NCI-H345 (cell line): ENCODE measurements at places on chromosomes 11 and 22.

GRCh38 chr11:27255447-27255828, 107.6 kb downstream of the CCDC34 start:
- no peak for DNase-seq

DNA sequence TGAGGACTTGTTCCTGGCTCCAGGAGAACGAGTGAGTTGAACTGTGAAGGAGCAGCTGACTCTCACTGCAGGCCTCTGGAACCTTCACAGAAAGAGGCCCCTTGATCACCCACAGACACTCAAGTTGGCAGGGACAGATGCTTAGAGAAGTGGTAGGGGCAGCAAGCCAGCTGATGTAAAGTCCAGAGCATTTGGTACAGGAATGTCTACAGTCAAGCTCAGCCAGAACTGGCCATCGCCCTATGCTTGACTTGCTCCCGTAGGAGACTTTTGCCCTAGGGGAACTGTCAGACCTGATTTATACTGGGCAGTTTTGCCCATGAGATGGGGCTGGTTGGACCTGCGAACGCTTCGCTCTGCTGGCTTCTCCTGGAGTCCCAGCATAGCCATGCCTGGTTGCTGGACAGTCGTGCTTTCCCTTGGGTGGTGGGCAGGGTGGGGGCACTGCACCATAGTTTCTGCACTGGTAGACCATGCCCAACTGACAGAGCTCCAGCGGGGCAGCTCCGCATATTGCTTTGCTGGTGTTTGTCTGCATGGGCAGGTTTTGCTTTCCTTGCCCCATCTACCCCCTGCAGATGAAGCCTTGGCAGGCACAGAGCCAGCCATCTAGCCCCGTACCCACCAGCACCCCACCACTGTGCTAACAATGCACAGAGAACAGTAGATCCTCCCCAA, 977.7 kb downstream of the JRKL start:
- no peak for DNase-seq

GRCh38 chr11:45647786-45648185, 17.6 kb downstream of the CHST1 start:
- DNase-seq = no peak

DNA sequence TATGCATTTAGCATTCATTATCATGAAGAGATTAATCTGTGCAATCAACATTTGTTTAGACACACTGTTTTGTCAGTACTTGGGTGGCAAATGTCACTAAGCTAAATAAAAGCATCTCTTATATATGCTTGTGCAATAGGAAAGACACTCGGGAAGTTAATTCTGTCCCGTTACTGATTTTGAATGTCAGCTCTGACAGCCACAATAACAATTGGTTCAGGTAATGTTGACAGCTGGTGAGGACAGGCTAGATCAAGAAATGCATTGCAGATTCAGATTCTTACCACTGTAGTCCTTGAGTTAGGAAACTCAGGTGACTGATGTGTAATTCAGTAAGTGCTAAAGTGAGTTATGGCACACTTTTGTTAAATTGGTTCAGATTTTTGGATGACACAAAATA, 523.8 kb upstream of the FAT3 start:
- DNase-seq = no peak

- DNase-seq = no peak
These were observed 127.9 kb downstream of the BUD13 start for GRCh38 chr11:116644941-116645305.

DNA sequence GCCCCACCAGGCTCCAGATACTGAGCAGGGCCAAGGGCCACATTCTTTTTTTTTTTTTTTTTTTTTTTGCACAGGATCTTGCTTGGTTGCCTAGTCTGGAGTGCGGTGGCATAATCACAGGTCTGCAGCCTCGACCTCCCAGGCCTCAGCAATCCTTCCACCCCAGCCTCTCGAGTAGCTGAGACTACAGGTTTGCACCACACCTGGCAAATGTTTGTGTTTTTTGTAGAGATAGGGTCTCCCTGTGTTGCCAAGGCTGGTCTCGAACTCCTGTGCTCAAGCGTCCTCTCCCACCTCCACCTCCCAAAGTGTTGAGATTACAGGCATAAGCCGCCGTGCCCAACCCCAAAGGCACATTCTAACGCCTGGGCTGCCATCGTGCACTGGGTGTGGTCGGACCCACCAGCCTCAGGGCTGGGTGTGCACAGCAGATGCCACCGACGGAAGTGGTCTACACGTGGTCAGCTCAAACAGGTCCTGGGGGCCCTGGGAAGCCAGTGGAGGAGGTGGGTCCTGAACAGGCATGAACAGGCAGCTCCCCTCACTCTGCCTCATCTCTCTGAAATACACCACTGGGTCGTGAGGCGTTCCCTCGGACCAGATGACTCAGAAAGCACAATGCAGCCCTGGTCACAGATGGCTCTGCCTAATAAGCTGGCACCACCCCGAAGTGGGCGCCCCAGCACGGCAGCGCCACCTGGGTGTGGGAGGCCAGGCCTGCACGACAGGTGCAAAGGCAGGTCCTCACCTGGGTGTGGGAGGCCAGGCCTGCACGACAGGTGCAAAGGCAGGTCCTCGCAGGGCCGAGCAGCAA, 5.1 kb upstream of the B4GALNT4 start:
- DNase-seq = peak; percentile 74

DNA sequence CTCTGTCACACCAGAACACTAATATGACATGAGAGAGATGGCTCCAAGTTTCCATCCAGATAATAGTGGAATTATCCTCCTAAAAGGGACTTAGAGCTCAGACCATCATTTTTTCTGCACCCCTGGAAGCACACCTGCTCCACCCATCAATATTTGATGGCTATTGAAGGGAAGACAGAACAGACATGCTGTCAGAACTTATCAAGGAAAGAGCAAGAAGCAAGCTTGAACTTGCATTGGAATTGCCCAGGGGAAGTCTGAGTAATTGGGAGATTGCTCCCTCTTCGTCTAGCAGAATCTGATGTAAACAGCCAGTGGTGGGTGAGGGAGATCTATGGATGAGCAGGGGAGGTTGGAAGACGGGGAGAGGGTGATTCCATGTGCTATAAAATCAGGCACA, 874.4 kb upstream of the TENM4 start:
- DNase-seq = no peak

GRCh38 chr11:72606748-72607468, 67.3 kb downstream of the PDE2A start:
- no peak for DNase-seq

GRCh38 chr11:111573821-111574249, 28.4 kb upstream of the SIK2 start:
- DNase-seq = no peak

DNA sequence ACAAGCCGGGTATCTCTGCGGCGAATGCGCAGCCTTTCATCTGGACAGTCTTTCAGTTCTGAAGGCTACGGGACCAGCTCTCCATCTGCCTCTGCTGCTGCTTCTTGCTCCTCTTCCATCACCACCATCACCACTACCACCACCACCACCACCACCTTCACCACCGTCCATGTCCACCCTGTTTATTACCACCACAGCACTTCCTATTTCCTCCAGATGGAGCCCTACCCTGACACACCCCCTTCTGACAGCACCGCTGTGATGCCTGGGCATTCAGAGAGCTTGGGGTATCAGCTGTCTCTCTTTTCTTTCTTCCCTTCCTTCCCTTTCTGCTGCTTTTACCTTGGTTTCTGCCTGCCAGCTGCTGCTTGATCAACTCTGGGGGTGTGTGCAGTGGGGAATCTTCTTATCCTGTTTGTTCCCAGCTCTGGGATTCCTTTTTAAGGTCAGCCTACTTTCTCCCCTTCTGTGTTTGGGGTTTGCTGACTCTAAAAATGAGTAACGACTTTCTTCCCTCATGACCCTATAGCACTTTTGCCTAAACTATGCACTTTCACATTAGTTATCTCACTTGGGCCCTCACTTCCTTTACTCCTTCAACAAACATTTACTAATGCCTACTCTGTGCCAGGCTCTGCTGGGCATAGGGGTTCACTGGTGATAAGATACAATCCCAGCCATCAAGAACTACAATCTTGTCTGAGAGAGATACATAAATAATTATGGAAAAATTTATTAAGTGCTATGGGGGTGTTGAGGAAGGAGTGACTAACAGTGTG, 7.8 kb upstream of the RRM1 start:
- no peak for DNase-seq

- no peak for DNase-seq
These were observed 4.7 kb downstream of the SLC22A8 start for GRCh38 chr11:63010934-63011439.

DNA sequence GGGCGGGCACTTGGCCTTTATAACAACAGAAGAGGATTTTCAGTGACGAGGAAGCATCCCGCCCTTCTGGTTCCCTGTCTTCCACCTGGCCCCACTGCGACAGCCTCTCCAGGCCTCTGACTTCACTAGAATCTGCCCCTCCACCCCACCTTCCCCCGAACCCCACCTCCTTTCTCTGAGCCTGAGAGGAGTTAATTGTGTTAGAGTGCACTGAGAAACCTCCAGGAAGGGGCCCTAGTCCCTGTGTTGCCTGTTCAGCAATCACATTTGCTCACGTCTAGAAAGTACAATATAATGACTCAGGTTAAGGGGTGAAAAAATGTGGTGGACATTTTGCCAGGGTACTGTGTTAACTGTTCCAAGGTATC, 38.8 kb downstream of the PTPRJ start:
- no peak for DNase-seq

- no peak for DNase-seq
These were observed 6.4 kb downstream of the YAP1 start for GRCh38 chr11:102116453-102117205.

GRCh38 chr11:1344056-1344635, 34.7 kb upstream of the TOLLIP start:
- no peak for DNase-seq

DNA sequence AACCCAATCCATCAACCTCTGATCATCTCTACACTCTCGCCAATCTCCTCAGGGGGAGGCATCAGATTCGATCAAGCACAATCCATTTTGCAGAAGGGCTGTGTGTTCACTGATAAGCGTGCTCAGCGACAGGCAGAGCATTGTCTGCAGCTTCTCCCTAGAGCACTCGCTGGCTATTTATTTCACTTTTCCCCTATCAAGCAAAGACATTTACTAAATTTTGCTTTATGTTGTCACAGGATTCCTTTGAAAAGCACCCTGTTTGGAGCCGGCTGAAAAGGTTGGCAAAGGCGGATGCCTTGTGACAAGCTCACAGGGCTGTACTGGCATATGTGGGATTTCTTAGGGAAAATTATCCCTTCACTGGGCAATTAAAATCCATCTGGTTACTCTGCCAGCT, 1381.5 kb upstream of the TENM4 start:
- no peak for DNase-seq

DNA sequence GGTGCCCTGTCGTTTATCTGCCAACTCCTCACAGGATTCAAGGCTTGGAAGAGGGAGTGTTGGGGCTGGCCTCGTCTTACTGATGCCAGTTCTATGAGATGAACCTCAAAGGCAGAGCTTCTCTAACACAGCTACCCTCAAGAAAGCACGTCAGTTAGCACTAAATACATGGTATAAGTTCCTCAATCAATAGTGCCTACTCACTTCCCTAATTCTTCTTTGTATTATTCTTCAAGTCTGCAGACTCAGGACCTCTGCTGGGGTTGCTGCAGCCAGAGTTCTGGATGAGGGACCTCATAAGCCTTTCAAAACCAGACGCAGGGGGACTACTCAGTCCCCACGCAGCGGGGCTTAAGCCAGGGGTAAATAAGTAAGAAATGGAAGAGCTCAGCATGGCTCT, 118.3 kb downstream of the VPREB1 start:
- DNase-seq = no peak

DNA sequence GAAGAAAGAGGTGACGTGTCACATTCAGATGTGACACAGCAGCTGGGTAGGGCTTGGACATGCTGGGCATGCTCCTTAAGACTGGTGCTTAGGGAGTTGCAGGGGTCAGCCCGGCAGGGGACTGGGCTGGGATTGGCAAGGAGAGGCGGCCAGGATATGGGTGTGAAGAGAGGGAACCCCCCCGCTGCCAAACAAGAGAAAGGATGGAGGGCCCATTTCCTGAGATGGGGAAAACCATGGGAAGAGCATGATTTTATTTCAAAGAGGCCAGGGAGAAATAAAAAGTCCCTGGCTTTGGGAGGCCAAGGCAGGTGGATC, 5.3 kb downstream of the ATF4 start:
- no peak for DNase-seq

GRCh38 chr11:130677486-130678153, 229.2 kb downstream of the ADAMTS15 start:
- no peak for DNase-seq

- no peak for DNase-seq
These were observed 93.0 kb downstream of the GUCY1A2 start for GRCh38 chr11:106925245-106925644.

DNA sequence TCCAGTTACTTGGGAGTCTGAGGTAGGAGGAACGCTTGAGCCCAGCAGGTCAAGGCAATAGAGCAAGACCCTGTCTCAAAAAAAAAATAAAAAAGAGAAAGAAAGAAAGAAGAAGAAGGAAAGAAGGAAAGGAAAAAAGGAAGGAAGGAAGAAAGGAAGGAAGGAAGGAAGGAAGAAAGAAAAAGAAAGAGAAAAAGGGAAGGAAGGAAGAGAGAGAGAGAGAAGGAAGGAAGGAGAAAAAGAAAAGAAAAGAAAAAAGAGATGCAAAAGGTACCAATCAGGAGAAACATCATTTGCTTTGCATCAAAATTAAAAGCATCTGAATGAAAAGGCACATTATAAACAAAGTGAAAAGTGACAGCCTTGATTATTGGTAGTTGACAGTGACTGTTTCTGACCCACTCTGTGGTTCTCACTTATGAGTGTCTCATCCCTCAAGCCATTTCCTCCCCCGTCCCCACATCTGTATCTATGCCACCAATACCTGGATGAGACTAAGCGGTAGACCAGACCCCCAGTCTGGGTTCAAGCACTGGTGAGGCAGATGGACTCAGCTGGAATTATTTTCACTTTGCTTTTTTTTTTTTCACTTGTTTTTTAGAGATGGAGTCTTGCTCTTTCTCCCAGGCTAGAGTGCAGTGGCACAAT, 33.0 kb upstream of the XBP1 start:
- DNase-seq = no peak

GRCh38 chr22:46638601-46639431, 18.6 kb downstream of the GRAMD4 start:
- peak; percentile 5 for DNase-seq

DNA sequence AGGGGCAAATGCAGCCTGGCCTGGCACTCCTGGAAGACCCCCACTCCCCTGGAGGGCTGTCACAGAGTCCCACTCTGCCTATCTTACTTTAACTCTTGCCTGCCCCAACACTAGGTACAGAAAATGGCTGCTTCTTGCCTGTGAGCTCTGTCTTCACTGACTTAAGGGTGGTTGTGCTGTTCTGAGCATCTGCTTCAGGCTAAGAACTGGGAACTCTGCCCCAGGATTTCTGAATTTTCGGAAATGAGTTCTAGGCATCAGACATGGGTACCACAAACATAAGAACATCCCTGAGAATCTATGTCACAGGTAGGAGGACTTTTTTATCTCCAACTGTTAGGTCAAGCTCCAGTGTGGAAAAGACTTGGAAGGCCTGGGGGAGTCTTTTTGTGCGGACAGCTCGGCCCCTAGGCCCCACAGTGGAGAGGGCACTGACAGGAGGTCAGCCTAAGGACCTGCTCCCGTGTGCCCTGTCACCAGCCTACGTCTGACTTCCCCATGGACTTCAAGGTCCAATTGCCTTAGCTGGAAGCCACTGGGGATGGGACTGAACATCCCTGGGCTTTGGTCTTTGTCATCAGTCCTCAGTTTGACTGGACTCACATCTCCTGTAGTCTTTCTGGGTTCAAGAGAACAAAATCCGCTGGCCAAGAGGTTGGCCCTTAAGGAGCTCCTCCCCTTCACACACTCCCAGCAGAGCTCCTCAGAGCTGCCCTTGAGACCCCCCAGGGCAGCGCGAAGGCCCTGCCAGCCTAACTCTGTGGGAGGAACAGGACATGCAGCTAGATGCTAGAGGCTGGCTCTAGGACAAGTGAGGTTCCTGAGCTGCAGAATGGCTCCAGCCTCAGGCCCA, 31.9 kb downstream of the PPP2R1B start:
- DNase-seq = no peak

GRCh38 chr11:110029714-110030113, 63.5 kb upstream of the ZC3H12C start:
- peak; percentile 23 for DNase-seq
